Cortex of kidney (tissue), 1 donor: ENCODE measurements at places on chromosomes 12 and 14.

DNA sequence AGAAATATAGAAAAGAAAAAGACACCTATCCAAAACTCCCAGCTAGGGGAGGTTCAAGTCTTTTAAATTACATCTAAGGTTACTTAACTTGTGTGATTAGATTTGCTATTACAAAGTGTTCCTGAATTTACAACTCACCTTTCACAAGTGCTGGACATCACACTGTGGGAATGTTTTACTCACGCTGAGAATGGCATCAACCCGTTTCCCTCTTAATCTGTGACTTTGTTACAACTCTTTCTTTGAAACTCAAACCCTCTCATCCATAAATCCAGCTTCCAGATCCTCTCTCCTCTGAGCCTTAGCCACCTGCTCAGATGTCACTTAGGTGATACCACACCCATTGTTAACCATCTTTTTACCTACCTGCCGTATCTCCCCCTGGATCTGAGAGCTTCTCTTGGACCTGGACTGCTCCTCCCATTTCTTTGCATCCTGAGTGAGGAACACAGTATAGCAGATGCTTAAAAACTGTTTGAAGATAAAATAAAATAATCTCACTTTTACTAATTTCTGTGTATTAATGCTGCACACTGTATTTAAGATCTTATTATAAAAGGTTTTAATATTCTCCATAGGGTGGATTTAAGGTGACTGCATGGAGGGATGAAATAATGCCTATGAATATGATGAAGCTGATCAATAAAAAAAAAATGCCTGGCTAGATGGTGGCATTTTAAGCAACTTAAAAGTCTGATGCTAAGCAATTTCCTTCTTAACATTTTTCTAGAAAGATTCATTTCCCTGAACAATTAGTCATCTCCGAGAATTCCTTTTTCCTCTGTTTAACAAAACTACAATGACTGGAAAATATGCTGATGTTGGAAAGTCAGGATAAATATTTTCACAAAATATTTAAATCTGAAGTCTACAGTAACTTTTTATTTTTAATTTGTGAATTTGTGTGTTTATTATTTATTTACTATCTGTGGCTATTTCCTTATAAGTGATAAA, 39.1 kb upstream of the NAP1L1 start:
- DNase-seq = no peak

- no peak for DNase-seq
Measured at GRCh38 chr12:64054079-64054520, 168.0 kb downstream of the KICS2 start.

- DNase-seq = no peak
Measured at GRCh38 chr12:59030415-59030814, 110.1 kb upstream of the LRIG3 start.

GRCh38 chr14:47567273-47567672, 108.1 kb downstream of the MDGA2 start:
- no peak for DNase-seq

DNA sequence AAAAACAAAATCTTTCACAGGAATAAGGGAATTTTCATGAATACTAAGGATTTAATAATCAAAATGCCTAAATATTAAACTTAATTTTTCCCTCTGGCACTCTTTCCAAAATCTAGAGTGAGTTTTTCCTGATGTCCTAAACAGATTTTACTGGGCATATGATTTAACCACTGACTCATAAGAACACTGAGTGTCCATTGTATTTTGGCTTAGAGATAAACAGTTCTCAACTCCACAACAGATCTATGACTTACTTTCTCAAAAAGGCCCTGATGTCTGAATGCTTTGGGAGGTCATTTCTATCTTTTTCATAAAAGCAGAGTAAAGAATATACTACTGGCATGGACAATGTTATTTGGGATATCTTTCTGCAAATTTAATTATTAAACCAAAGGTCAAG, 15.0 kb downstream of the TMBIM4 start:
- no peak for DNase-seq

DNA sequence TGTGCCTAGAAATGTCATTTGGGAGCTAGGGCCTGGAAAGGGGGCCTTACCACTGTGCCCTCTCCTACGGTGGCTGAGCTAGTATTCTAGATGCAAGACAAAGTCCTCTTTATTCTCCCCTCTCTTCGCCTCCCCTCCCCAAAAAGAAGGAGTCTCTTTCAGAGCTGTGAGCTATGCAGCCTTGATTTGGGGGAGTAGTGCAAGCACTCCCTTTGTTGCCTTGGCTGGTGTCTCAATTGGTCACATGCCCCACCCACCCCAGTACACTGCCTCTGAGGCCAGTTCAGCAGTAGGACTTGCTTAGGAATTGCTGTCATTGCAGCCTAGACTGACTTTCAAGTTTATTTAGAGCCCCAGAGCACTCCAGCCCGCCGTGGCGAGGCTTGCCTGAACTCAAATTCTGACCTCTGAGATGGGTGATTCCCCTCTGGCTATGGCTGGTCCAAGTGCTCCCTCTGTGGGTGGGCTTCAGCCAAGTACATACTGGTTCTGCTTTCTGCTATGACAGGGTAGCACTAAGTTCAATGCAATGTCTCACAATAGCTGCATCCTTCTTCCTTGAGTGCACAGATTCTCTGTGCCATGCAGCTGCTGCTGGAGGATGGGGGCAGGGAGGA, 37.0 kb upstream of the FBXO33 start:
- DNase-seq = no peak

GRCh38 chr12:2683283-2684025, 111.3 kb upstream of the FKBP4 start:
- DNase-seq = no peak

- DNase-seq = no peak
Measured at GRCh38 chr14:96497586-96497985, 4.6 kb upstream of the PAPOLA start.

DNA sequence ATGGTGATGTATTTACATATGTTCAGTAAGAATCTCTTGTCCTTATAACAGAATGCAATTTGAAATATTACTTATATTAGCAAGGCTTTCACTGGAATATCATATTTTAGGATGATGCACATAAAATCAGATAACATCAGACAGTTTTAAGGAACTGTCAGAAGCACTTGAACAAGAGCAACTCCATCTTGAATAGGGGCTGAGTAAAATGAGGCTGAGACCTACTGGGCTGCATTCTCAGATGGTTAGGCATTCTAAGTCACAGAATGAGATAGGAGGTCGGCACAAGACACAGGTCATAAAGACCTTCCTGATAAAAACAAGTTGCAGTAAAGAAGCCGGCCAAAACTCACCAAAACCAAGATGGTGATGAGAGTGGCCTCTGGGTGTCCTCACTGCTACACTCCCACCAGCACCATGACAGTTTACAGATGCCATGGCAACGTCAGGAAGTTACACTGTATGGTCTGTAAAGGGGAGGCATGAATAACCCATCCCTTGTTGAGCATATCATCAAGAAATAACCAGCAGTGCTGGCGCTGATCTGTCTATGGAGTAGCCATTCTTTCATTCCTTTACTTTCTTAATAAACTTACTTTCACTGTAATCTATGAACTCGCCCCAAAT, 27.6 kb upstream of the ETV6 start:
- DNase-seq = no peak

- DNase-seq = no peak
Measured at GRCh38 chr14:61520576-61520975, 174.7 kb upstream of the HIF1A start.

GRCh38 chr12:85580562-85581168, 255.5 kb downstream of the RASSF9 start:
- DNase-seq = no peak

DNA sequence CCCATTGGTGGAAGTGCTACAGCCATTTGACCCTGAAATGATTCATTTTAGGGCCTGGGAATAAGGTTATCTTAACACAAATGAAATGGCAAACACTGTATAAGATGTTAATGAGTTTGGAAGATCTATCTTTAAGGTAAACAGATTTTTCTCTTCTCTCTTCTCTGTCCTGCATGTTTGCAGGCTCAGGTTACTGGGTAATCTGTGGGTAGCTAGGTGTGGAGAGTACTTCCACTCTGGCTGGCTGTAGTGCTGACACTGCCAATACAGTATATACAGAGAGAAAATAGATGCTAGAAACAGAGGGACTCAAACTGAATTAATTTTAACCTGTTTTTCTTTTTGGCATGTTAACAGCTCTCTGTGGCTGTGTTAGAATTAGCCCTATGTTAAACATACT, 84.6 kb downstream of the SLC38A6 start:
- no peak for DNase-seq

DNA sequence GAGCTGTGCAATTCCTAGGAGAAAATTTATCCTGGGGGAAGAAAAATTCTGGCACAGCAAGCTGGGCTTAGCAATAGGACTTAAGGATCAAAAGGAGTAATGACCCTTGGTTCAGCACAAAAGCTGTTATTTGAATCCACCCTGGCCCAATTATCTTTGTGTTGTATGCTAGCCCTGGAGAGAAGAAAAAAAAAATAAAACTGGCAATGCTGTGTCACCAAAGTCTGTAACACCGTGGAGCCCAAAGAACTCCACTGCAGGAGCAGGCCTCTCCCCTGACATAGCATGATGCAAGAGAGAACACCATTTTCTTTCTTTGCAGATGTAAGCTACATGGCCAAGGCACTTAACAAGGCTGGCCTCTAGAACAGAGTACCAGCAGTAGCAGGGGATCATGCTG, 63.0 kb upstream of the ARHGAP5 start:
- DNase-seq = no peak

DNA sequence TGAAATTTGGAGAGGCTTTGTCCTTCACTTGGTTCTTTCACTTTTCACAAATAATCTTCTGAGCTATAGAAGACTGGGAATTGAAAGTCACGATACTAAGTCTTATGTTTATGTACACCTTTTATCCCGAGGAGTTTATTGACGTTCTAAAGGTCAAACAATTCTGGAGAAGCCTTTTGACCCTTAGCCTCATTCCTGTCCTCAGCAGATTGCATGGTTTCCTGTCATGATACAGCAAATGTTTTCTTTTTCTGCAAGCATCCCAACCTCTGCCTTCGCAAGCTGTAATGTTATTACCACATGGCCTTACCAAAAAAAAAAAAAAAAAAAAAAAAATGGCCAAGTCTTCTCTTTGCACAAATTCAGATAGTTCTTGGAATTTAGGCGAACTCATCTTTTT, 411.7 kb upstream of the FLRT2 start:
- DNase-seq = no peak

DNA sequence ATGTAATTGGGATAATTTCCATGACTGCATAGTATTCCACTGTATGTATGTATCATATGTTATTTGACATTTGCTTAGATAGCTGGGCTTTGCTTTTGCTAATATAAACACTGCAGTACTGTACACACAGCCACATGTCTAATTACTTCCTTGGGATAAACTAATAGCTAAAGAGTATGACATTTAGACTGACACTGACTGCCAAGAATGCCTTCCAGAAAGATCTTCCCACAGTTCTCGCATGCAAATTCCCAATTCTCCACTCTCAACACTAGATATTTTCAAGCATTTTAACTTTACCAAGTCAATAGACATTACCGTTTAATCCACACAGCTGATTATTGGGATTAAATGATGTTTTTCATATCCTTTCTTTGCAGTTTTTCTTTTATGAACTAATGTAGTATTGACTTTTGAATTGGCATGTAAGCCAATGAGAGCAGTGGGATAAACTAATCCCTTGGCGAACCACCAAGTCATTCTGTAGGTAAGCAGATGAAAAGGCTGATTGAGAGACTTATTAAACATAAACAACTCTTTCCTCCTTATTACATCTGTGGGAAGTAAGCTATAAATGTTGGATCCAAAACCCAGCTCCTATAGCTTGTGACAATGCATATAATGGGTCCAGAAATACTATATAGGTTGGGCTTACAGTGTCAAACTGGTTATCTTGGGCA, 55.5 kb downstream of the STON2 start:
- no peak for DNase-seq

DNA sequence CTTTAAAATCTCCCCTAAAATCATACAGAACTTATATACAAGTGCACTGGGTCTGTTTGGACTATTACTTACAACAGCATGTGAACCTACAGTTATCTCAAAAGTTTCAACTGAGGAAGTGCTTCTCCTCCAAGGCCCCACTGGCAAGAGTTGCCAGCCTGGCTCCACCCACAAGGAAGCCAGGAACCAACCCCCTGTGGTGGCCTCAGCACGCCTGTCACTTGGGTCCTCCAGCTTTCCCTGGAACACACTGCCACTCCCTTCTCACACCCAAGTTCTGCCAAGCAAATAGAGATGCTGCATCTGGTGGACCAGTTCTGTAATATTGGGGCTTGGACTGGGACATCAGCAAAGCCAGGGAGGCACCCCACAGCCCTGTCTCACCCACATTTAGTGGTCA, 115.4 kb downstream of the GCH1 start:
- no peak for DNase-seq

- DNase-seq = no peak
Measured at GRCh38 chr12:93468008-93468371, 676 bp downstream of the MRPL42 start.

GRCh38 chr12:84585776-84586395, 326.7 kb downstream of the SLC6A15 start:
- no peak for DNase-seq

DNA sequence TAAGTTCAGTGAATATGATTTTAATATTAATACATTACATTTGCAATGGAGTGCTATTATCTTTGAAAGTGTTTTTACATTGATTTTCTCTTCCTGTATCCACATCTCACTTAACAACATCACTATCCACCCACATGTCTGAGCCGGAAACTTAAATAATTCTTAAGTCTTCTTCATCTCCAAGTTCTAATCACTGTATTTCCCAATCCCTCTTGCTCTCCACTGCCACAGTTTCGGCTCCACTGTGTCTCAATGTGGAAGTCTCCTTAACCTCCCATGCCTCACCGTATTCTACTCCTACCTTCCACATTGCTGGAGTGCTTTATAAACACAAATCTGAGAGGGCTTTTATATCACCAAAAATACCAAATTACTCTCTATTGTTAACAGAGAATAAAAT, 25.3 kb downstream of the RTN1 start:
- DNase-seq = no peak

- DNase-seq = no peak
Measured at GRCh38 chr12:48279601-48280000, 71.1 kb downstream of the ZNF641 start.

GRCh38 chr14:68322940-68323620, 469.8 kb downstream of the ZFP36L1 start:
- DNase-seq = no peak

GRCh38 chr12:132246997-132247717, 82.2 kb downstream of the GALNT9 start:
- no peak for DNase-seq

- DNase-seq = no peak
Measured at GRCh38 chr12:2561367-2561766, 233.4 kb upstream of the FKBP4 start.
